ENCODE measurements at places on chromosomes 7 and 10.

- DNase-seq, result no peak
Measured at GRCh38 chr10:103280031-103280430, 3.1 kb downstream of the INA start.

GRCh38 chr10:48608976-48609375 lies 4.1 kb upstream of the ARHGAP22 start:
- no peak for DNase-seq

GRCh38 chr10:22335173-22335933 lies 9.9 kb upstream of the SPAG6 start:
- peak; percentile 74 for DNase-seq

GRCh38 chr10:20624642-20625041 lies 272.5 kb downstream of the NEBL start:
- no peak for DNase-seq

DNA sequence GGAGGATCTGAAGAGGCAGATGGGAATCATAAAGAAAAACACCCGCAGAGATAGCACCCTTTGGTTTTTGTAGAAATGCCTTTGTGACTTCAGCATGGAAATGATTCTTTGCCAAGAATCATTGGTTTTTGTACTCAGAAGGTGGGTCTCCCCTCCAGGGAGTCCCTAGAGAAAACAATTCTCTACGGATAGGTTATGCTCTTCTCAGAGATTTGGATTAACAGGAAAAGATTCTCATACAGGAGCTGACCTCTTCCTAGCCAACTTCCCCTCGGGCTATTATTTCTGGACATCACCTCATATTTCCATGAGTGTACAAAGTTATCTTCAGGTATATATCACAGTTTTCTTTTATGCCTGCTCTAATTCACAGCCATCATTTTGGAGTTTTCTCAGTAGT lies 274.2 kb upstream of the HABP2 start:
- DNase-seq, result no peak

DNA sequence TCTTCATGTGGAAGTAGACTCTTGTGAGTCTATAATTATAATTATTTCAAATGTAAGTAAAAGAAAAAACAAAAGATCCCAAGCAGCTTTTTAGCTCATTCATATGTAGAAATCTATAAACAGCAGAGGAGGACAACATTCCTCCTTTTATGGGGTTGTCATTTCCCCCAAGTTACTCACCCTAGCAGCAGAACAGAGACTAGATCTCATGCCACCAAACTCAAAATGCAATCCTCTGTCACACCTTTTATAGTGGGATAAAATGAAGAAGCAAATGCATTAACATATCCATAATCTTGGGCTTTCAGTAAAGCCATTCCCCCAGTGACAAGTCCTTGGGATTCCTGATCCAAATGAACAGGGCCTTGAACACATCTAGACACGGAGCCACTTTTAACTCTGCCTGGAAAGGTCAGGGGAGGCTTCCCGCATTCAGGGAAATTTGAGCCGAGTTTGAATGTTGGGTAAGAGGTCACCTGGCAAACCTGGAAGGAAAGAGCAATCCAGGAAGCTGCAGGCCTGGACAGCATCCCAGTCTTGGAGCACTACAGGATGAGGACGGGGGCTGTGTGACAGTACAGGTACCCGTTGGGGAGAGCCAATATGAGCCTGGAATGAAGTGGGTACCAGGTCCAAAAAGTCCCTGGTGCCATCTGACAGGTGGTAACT lies 76.4 kb downstream of the DOCK4 start:
- no peak for DNase-seq

GRCh38 chr7:15839416-15840100 lies 153.1 kb upstream of the MEOX2 start:
- DNase-seq, result no peak

GRCh38 chr10:26169466-26169865 lies 47.1 kb upstream of the GAD2 start:
- DNase-seq, result no peak

DNA sequence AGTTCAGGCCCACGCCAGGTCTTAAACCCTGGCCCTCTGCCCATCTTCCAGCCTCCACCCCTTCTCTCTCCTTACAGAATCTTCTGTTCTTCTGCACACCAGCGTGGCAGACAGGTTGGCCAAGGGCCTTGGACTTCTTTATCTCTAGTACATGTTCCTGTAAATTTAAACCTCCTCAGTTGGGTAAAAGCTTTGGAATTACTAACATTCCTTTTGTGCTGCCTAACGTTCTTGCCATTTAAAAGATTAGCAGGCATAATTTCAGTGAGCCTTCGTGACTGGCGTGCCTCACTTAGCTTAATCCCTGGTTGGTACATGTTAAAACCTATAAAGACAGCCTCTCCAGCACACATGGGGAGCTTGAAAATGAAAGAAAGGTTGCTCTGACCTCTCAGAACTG lies 192.2 kb downstream of the CUX1 start:
- DNase-seq, result no peak

DNA sequence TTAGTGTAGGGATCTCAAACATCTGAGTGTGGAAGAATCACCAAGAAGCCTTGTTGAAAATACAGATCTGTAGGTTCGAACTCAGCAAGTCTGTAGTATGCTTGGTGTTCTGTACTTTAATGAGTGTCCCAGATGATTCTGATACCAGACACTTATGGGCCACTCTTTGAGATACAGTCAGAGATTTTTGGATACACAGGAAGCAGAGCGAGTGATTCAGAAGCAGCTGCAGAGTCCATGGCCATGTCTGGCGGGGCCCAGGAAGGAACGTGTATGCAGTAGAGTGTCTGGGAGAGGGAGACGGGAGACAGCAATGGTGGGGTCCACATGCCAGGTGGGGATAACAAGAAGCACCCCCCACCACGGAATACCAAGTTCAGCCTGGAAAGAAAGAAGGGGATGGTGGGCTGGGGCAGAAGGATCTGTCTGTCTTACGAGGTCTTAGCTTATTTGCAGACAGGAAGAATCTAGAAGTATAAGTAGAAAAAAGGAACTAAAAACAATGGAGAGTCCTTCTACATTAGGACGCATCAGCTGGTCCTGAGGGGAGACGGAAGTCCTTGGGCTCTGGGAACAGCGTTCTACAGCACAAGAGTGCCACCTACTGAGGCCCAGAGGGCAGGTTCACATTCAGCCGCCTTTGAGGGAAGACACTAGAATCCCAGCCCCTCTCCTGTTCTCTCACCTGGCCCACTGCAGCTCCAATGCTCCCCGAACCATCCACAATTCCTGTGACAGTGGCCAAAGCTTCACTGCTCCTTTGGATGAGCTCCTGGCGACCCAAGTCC lies 55.4 kb downstream of the SLC37A3 start:
- DNase-seq, result peak; percentile 38

DNA sequence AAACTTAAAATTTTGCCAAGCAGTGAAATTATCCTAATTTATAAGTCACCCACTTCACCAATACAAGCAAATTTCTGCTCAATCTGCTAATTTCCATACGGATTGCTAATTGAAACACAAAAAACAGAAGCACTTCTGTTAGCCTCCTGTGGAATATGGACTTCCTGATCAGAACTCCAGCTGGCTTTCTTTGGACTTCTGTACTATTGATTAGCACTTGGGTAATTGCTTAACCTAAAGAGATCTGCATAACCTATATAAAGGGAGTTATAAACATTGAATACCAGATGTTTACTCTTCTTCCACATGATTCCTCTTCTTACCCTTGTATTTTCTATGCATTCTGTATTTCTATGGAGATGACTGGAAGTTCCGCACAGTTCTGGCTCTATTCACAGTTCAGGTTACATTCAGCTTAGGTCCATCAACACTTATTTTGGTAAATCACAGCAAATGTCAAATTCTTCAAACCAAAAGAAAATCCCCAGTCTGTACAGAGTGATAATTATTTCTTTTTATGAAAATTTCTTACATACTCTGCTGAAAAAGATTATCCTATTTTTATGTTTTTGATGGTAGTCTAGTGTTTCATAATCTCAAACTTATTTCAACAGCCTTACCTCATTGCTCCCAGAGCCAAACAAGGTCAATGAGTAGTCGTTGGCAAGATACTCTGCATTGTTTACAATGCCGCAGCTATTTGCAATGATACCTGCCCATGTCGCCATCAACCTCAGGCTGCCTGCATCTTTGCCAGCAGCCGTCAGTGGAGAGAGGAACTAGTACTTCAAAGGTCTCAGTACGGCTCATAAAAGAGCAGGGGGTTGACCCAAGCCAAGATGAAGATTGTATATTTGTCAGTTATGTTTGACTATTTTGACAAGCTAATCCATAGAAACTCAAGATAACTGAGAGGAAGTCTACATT lies 225.6 kb downstream of the AHR start:
- DNase-seq, result no peak

- DNase-seq, result no peak
Measured at GRCh38 chr10:130411496-130412085, 275.4 kb downstream of the GLRX3 start.

- DNase-seq, result no peak
Measured at GRCh38 chr7:88377434-88377833, 70.7 kb upstream of the STEAP4 start.

- no peak for DNase-seq
Measured at GRCh38 chr7:108130261-108130660, at the start of gene LAMB4. TSS of gene LAMB4 (minus strand) at chr7:108130361. CDS start at chr7:108123164, 7,197 bp downstream.

DNA sequence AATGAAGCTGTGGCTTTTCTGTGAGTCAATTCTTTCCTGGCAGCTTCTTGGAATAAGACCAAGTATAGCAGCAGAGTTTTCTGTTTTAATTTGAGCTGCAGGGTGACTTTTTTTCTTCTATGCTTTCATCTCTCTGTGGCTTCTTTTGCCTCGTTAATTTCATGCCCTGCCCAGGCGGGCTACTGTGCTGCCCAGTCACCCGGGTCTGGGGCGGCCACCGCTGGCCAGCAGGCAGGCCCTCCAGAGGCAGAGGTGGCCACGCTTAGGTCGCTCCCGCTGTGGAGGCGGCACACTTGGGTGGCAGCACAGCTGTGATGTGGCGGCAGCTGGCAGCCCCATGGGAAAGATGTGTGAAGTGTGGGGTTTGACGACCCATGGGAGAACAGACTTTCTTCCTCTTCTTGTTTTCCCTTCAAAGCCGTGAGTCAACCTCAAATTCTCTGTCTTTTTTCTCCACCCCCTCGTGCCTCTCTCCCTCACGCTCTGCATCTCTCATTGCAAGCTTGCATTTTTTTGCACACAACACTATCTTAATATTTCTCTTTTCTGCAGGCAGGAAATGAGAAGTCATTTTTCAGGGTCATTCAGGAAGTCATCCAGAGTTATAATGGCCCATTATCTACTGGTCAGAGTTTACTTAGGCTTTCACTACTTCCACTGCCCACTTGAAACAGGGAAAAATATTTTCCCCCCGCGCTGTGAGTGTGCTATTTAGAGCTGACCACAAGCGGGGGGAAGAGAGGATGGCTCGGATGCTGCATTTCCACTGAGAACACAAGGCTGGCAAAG lies 67.8 kb downstream of the EGFR start:
- DNase-seq, result peak; percentile 76

- no peak for DNase-seq
Measured at GRCh38 chr10:129541200-129541599, 74.2 kb downstream of the MGMT start.

DNA sequence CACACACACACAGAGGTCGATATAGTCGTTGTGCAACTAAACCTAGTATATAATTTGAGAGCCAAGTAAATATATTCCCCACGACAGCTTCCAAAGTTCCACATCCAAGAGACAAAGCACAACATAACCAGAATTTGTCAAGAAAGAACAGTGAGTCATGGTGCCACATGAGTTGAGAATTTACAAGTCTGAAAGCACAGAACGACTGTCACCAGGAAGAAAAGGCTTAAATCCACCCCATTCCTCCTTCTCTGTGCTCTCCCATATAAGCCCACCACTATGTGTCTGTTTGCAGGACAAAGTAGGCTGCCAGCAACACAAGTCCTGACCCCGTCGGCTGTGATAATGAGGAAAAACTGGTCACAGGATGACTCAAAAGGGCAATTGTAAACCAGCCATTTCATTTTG lies 32.8 kb downstream of the GSAP start:
- no peak for DNase-seq

DNA sequence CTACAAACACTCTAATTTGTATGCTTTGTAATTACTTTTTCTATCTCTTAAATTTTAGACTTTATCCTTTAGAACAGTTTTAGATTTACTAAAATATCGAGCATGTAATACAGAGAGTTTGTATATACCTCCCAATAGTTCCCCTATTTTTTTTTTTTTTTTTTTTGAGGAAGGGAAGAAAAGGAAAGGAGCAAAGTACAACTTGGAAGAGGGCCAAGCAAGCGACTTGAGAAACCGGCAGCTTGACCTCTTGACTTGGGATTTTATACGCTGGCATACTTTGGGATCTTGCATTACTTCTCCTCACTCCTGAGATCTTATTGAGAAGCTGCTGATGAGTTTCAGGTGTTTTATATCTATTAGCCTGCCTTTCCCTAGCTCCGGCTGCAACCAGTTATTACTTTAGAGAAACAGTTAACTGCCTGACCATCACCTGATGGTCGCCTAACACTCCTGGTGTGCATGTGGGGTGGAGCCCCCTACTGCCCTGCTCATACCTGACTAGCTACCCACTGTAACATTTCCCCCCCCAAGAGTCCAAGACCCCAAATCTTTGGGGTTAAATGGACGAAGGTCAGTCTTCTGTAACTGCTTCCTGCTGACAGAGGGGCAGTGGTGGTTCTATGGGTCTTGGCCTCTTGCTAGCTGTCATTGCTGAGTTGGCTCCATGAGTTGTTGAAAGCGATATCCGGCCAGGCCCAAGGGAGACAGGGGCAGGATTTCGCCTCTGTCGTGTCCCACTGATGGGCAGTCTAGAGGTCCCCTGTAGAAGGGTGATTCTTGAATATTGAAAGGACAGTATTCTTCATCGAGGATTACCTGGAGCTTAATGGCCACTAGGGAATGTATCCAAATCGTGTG lies 28.5 kb downstream of the MKLN1 start:
- DNase-seq, result no peak

GRCh38 chr10:94088926-94089381 lies 95.2 kb downstream of the PLCE1 start:
- no peak for DNase-seq

- no peak for DNase-seq
Measured at GRCh38 chr10:43598446-43598845, 7.8 kb upstream of the ZNF485 start.

DNA sequence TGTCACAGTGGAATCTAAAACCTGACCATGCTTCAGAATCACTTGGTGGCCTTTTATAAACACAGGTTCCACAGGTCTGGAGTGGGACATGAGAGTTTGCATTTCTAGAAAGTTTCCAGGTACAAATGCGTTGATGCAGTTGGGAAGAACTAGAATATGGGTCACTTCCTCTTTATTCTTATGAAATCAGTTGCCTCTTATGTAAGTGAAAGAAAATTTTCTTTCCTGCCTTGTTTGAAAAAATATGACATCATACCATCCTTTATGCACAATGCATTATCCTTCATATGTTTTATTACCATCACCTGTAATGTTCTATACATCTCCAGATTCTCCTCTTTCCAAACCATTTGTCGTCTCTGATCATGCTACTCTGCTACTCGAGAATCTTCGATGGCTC lies 44.0 kb downstream of the PLXNA4 start:
- no peak for DNase-seq

DNA sequence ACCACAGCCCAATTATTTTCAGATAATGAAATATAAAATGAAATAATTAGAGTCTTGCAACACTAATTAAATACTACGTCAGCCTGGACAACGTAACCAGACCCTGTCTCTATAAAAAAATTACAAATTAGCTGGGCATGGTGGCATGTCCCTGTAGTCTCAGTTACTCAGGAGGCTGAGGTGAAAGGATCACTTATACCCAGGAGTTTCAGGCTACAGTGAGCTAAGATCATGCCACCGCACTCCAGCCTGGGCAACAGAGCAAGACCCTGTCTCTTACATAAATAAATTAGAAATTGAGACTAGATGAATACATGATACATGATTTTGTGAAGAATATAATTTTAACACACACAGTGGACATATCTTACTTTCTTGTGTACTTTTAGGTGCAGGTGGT lies 18.4 kb downstream of the TIAL1 start:
- no peak for DNase-seq

All from germinal center (tissue), 1 donor.